Right forelimb (tissue), 1 donor: ENCODE measurements at places on chromosomes 12 and 14.

DNA sequence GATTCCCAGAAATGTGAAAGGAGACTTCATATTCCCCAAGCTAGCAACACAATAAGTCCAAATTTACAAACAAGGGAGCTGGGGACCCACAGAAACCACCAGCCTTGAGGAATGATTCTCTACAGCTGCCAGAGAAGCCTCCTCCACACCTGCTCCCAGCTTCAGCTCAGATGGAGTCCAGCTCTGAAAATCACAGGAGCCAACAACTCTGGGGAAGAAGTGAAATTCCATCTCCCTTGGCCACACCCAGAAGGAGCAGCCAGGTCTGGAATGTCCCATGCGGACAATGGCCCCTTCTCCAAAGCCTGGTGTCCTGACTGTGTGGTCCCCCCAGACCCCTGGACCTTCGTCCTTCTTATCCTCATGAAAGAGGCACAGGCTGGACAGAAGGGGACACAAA is 45.4 kb downstream of the SYNE3 start:
- no peak for DNase-seq

GRCh38 chr12:77214136-77214535 is 148.8 kb upstream of the E2F7 start:
- DNase-seq: no peak

DNA sequence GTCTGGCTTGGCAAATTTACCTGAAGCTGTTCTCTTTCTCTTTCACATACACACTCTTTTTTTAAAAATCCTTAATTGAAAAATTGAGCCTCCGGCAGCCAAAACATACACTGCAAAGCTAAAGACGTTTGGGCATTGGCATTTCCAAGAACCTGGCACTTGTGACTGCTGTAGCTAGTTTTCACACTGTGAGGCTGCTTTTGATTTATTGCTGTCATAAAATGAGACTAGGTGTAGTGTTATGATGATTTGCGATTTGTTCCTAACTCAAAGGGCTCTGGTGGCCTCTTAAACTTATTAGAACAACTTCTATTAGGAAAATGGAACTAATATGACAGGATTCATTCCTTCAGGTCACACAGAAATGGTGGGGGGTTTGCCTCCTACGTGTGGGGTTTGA is 377.1 kb upstream of the FAR2 start:
- DNase-seq: no peak

GRCh38 chr12:46660276-46660675 is 165.5 kb downstream of the SLC38A4 start:
- no peak for DNase-seq

DNA sequence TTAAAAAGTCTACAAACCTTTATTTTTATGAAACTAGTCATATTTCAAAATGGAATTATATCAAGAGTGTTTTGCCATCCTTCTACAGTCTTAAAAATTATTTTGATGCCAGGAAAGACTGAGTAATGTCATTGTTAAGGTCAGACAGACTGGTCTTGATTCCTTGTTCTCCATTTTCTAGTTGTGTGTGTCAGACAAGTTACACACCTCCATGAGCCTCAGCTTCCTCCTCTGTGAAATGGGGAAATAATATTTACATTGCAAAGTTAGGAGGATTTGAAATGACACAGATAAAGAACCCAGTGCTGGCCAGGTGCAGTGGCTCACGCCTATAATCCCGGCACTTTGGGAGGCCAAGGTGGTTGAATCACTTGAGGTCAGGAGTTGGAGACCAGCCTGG is 47.4 kb upstream of the ELK3 start:
- no peak for DNase-seq

GRCh38 chr12:47164724-47165439 is 85.1 kb upstream of the AMIGO2 start:
- no peak for DNase-seq

DNA sequence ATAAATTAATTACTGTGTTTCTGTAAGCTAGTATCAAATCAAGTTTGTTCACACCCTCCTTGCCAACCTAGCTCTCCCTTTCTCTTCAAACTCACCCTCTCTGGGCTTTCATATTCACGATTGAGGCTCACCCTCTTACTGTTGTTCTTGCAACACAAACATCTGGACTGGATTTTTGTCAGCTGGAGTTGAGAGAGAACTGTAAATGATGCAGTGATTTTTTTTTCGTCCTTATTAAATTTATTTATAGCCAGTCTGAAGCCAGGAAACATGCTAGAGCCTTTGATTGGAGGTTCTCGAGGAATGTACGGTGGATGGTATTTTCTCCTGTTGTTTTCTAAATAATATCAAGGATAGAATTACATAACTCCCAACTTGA is 485.1 kb downstream of the ZFP36L1 start:
- DNase-seq: no peak

GRCh38 chr12:29288031-29288430 is 92.9 kb downstream of the ERGIC2 start:
- DNase-seq: no peak

GRCh38 chr12:124437617-124438436 is 129.6 kb downstream of the NCOR2 start:
- DNase-seq: peak; percentile 72
